ENCODE measurements at places on chromosomes 1 and 21.

GRCh38 chr1:171985639-171986038, 144.3 kb downstream of the DNM3 start:
- no peak for DNase-seq

GRCh38 chr1:201190624-201191051, at the start of gene IGFN1:
TSS of gene IGFN1 (plus strand) at chr1:201190824. CDS start at chr1:201193294, 2,470 bp downstream.
- DNase-seq = no peak

DNA sequence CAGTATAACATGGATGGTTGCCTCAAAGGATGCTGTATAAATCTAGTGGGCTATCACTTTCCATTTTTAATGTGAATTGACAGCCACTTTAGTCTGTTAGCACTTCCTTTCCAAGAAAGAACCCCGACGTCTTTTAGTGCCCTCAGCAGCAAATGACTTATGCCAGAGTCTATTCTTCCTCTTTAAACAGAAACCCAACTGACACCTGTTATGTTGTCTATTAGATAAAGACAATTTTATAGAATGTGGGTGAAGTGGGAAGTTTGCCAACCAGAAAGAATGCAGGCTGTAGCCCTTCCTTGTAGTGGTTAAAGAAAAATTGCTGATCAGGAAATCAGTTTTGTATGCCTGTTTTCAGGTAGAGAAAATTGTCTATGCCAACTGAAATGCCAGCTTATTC, 344.9 kb downstream of the ZNF326 start:
- no peak for DNase-seq

DNA sequence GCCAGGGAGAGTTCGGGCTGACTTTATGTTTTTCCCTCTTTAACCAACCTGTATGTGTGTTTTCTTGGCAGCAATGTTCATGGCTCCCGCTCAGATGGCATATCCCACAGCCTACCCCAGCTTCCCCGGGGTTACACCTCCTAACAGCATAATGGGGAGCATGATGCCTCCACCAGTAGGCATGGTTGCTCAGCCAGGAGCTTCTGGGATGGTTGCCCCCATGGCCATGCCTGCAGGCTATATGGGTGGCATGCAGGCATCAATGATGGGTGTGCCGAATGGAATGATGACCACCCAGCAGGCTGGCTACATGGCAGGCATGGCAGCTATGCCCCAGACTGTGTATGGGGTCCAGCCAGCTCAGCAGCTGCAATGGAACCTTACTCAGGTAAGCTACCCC, 33.6 kb upstream of the ZFP69B start:
- DNase-seq = no peak

GRCh38 chr21:41699311-41699710, 67.5 kb downstream of the RIPK4 start:
- no peak for DNase-seq

GRCh38 chr1:236734141-236734765, 48.0 kb downstream of the ACTN2 start:
- no peak for DNase-seq

DNA sequence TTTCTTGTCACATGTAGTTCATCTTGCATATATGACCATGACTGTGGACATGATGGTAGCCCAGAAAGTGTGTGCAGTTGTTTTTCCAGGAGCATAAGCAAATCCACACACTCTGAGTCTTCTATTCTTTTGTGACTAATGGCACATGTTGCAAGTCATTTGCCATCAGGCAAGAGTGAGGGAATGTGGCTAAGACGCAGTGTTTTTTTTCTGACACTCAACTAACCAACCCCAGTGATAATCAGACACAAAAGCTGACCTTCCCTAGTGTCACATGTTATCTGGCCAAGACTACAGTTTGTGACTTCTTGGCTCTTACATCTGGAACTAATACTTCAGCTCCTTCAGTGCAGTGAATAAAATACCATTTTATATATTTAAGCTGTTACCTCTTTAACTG, 108.8 kb downstream of the ITSN1 start:
- DNase-seq = no peak

DNA sequence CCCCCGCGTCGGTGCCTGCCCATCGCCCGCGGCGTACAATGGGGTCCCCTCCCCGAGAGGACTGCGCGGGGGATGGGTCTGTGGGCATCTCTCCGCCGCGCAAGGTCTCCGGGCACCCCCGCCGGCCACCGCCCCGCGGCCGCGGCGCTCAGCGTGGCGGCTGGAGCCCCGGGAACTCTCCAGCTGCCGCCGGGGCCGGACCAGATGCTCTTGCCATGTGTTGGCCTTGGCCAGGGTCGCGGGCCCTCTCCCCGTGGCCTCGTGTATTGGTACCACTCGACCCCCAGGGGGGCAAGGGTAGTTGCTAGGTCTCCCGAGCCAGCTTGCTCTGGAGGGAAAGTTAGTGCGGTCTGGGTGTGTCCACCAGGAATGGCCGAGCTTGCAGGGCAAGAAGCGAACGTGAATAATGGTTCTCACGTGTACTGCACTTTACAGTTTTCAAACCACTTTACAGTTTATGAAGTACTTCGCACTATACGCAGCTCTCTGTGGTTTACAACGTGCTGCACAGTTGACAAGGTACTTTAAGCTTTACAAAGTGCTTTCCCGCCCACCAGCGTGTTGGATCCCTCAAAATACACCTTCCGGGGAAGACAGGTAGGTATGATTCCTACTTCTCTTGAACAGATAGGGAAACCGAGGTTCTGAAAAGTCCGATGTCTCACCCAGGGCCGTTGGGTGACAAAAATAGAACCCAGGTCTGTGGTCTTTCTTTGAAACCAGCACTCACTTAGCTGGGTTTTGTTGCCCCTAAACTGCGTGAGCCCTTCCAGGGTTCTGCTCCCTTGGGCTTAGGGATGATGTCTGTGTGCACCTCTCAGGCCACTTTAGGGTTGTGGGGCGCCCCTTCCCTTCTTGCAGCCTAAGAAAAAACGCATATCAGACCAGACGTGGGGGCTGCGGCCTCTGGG, 1.2 kb downstream of the EPHB2 start:
- no peak for DNase-seq

- no peak for DNase-seq
Observed at GRCh38 chr1:28037946-28038345, 50.5 kb downstream of the EYA3 start.

GRCh38 chr1:78080767-78081166, 35.0 kb downstream of the GIPC2 start:
- DNase-seq = no peak

GRCh38 chr21:31592516-31592915, 67.0 kb upstream of the SOD1 start:
- no peak for DNase-seq

DNA sequence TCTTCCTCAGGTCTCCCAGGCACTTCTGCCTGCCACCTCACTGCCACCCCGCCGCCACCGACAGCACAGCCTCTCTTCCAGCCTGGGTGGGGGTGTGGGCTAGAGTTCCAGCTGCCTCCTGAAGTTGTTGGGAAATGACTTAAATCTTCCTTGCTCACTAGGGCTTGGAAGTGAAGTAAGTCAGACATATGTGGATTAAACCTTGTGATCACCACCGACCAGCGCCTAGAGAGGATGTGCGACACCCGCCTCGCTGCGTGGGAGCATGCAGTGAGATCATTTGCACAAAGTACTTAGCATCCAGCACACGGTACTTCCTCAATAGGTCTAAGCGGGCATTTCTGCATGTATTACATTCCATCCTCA, 71.4 kb upstream of the FAM20B start:
- DNase-seq = no peak

DNA sequence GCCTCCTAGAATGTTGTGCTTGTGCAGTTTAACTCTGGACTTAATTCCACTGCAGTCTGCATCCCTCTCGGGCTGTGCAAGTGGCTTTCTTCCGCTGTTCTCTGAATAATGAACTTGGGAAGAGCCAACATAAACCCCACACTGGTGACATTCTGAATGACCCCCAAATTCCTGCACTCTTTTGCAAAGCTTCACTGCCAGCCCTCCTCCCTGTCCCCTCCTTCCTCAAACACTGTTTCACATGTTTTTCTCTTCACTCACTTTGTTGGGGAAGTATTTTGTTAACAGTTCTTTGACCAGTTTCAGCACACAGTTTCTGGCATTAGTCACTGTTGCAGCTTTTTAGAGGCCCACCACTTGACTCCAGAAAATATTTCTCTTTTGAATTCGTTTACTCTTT, 39.7 kb downstream of the GNG12 start:
- no peak for DNase-seq

GRCh38 chr1:22447621-22448111, 4.0 kb upstream of the ZBTB40 start:
- no peak for DNase-seq

DNA sequence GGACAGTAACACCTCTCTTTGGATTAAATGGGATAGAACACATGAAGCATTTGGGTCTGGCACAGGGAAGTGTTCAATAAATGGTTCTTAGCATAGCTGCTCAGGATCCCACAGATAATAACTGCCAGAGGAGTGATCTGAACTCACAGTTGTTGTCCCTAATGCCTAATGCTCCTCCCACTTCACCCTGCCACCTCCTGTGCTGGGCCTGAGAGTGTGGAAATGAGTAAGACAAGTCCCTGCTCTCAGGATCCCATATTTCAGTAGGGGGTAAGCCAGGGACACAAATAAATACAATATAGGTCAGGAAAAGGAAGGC, 19.9 kb upstream of the FOXO6 start:
- DNase-seq = no peak

GRCh38 chr1:39613250-39613649, 26.2 kb downstream of the HEYL start:
- no peak for DNase-seq

DNA sequence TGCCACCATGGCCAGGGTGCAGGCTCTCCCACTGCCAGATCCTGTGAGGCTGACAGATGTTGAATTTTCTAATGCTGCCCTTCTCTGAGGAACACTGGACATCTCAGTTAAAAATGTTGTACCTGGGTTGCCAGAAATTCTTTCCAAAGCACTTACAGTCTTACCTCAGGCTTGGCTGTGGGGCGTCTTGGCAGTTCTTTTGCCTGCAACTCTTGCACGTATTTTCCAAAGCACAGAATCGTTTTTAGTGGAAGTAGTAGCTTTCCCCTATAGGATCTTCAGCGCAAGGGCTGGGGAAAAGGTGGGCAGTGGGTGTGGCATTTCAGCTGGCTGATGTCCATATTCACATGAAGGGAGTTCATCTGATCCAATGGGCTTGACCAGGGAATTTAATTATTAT, 53.9 kb downstream of the EDN2 start:
- DNase-seq = no peak

DNA sequence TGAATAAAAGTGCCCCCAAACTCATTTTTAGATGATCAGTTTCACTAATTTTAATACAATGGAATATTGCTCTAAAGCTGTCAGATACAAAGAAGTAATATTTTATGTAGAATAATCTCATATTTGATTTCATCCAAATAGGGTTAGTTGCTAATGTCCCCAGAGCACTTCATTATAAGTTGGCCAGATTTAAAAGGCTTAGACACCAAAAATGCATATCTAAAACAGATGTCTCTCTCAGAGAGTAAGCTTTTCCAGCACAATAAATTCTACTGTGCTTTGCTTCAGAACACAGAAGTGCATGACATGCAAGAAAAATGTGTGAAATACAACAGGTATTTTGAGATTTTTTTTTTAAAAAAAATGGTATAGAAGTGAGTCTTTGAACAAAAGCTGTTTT, 194.2 kb downstream of the LRRIQ3 start:
- DNase-seq = no peak

- no peak for DNase-seq
Observed at GRCh38 chr21:35204850-35205541, 155.9 kb upstream of the RUNX1 start.

DNA sequence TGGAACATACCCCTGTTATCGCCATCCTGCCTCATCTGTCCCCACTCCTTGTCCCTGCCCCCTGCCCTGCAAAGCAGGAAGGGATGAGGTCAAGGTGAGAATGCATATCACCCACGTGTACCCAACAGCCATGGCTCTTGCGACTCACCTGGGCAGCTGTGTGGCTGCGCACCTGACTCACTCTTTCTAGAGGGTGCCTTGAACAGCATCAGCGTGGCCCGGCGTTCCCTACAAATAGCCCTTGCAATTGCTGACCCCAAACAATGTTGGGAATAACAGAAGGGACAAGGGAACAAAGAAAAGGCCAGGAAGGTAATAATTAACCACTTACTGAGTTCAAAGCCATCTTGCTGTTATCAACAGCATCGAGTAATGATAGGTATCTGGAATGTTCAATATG, 10.2 kb downstream of the TMPRSS2 start:
- DNase-seq = no peak

- DNase-seq = no peak
Observed at GRCh38 chr1:145786271-145786670, 37.6 kb downstream of the RNF115 start.

DNA sequence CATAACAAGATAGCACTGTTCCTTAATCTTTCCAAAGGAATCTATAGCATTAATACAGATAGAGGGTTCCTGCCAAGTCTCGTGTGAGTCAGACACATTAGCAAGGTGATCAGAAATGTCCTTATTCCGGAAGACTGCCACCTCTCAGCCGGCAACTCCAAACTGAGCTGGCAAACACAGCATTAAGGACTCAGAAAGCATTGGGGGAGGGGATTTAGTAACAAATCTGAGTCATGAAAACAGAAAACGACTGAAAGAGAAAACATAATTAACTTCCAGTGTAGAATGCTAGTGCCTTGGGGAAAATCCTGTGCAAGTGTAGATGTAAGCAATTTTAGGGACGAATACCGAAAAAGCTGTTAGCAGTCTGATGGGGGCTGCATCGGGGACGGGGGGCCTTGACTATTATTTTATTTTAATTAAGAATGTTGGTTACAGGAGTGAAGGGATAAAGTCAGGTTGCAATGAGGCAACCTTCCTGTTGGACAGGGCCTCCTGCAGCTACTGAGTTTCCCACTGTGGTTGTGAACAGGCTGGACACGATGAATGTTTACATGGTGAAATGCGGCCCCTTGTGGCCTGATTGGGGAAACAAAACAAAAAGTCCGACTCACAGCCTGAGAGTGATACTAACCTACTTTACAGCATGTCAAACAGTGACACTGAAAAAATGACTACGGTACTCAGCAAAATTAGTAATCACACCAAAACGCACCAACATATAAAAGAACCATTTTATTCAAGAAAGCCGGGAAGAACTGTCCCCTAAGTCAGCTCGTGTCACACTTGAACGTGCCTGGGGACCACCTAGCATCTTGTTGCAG, 20.7 kb downstream of the MIS18A start:
- DNase-seq = no peak

GRCh38 chr21:15753741-15754140, 24.0 kb downstream of the USP25 start:
- no peak for DNase-seq

GRCh38 chr21:17798796-17799195, 20.4 kb downstream of the C21orf91 start:
- no peak for DNase-seq

- DNase-seq = no peak
Observed at GRCh38 chr1:50661626-50662025, 238.4 kb upstream of the DMRTA2 start.

GRCh38 chr1:39564340-39564739, 12.2 kb downstream of the PABPC4 start:
- no peak for DNase-seq

DNA sequence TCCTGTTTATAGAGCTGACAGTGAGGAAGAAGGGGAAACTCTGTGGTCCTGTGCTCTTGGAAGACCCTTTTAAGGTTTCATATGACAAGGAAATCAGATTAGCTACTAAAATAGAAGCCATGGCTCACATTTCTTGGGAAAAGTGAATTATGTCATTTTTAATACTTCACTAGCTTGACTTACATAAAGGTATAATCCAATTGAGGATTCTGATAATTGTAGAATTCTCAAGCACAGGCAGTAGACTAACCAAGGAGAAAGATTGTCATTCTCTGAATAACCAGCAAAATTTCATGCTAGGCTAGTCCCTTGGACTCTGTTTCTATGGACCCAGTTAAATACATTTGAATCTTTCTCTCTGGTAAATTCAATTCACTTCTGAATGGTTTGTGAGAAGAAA, 613.0 kb upstream of the BEND5 start:
- no peak for DNase-seq

- DNase-seq = no peak
Observed at GRCh38 chr1:100866041-100866900, 28.4 kb downstream of the EXTL2 start.
